ENCODE measurements at places on chromosomes 1 and 21. TPM values are rescaled to one million over a fixed set of nuclear protein-coding genes. Genes with fewer than 3 reads are reported as not detected.

- no peak for DNase-seq
Measured at GRCh38 chr1:229199261-229200243, 71.4 kb upstream of the RAB4A start.

- DNase-seq, result no peak
Measured at GRCh38 chr1:11940260-11940921, 5.9 kb downstream of the PLOD1 start.

GRCh38 chr1:6460301-6461050 is 5.5 kb downstream of the TNFRSF25 start:
- DNase-seq, result peak; percentile 90

DNA sequence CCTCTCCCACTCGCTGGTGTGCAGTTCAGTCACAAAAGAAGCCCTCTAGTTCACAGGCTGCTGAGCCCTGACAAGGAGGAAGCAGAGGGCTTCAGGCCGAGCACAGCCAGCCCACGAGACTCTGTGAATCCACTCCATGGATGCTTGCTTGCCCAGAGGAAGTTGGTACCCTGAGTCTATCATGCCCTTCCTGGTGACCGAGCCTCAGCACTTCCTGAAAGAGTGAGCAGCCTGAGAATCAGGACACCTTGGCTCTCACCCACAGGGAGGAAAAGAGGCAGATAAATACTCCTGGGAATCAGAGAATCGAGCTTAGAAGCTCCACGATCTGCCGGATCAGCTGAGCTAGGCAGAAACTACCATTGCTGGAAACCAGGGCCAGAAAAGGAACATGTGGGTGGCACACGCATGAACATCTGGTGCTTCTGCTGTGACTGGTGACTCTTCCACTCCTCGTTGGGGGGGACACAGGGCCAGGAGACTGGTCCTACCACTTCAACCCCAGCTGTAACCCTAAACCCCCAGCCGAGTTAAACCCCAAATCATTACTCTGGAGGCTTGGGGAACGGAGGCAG is 376.3 kb upstream of the CAMK1G start:
- no peak for DNase-seq

- no peak for DNase-seq
Measured at GRCh38 chr1:173424782-173425407, 52.2 kb upstream of the PRDX6 start.

DNA sequence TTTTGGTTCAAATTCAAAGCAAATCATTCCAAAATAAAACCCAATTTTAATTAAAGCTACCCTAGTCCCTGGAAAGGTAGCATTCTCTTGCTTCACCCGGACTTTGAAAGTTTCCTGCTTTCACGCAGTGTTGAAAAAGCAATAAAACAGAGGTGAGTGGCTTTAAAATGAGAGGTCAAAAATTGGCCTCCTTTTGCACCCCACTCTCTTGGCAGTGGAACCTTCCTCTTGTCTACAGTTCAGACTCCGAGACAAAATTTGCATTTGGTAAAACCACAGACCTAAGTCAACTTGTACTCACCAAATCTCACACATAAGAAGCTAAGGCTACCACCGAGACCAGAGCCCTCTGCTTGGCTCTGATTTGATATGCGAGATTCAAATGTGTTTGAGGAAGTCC is 252.7 kb downstream of the TTLL7 start:
- DNase-seq, result no peak

- no peak for DNase-seq
Measured at GRCh38 chr1:247118946-247119446, 14.8 kb upstream of the ZNF669 start.

TIE1 gene
- not detected for polyA plus RNA-seq

TMEM183A gene
- 58.0 TPM for polyA plus RNA-seq

DTL gene
- polyA plus RNA-seq, result 0.95 TPM

ANKRD35 gene
- 0.24 TPM for polyA plus RNA-seq

Measured in CD4-positive, CD25-positive, alpha-beta regulatory T cell (primary cell).